ENCODE measurements at places on chromosomes 13 and 19.

GRCh38 chr13:32024750-32025149 is 6.8 kb upstream of the FRY start:
- no peak for DNase-seq

- no peak for DNase-seq
These were observed 77.0 kb downstream of the CAB39L start for GRCh38 chr13:49366841-49367240.

- DNase-seq = no peak
These were observed 39.6 kb upstream of the FREM2 start for GRCh38 chr13:38647312-38647711.

DNA sequence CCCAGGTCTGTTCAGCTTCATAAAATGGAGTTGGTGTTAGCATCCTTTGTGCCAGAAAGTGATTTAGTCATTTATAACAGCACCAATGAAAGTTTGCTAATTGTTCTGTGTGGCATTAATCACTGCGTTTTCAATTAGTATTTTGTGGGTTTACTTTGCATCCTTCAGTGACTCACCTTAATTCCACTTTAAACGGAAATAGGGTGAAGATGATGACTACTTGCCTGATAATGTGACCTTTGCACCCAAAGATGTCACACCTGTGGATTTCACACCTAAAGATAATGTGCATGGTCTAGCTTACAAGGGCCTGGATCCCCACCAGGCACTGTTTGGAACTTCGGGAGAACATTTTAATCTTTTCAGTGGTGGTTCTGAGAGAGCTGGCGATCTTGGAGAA is 15.0 kb downstream of the GPATCH1 start:
- no peak for DNase-seq

DNA sequence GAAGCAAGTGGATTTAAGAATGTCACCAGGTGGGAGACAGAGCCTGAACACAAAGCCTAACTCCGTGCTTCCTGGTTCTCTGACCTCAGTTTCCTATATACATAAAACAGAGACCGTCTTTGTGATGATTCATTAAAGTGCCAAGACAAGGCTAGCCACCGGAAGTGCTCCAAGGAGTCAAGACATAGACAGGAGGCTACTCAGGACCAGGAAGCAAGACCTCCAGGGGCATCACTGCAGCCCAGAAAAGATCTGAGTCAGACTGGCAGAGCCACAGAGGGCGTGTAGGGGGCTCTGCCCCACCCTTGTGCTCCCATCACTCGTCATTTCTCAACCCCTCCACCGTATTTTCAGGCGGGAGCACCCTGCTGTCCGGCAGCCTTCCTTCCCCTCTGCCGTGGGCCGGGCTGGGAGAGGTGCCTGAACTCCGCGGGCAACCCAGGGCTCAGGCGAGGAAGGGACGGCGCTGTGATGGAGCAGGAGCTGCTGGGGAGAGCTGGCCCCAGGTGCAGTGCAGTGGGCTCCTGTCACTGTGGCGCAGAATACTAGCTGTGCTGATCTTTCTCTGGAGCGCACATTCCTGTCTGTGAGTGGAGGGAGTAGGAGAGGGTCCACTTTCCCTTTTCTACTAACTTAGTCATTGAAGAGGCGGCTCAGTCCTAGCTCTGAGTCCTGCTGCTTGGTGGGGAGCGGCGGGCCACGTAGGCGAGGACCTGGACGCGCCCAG is 134.7 kb upstream of the GPR12 start:
- no peak for DNase-seq

DNA sequence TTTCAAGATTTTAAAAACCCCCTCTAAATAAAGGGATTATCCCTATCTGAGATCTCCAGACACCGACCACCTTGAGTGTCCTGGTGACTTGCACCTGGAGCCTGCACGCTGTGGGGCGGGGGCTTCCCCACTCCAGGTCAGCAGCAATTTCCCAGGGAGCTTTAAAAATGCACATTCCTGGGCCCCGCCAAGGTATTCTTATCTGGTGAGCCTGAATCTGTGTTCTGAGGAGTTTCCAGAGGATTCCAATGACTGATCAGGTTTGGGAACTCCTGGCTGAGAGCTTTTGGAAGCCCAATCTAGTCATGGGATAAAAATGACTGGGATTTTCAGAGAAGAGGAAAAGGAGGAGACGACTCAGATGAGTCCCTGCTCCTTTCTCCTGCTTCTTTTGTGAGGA is 66.1 kb downstream of the FGF9 start:
- DNase-seq = no peak

GRCh38 chr13:49481788-49482187 is 14.0 kb upstream of the PHF11 start:
- no peak for DNase-seq

DNA sequence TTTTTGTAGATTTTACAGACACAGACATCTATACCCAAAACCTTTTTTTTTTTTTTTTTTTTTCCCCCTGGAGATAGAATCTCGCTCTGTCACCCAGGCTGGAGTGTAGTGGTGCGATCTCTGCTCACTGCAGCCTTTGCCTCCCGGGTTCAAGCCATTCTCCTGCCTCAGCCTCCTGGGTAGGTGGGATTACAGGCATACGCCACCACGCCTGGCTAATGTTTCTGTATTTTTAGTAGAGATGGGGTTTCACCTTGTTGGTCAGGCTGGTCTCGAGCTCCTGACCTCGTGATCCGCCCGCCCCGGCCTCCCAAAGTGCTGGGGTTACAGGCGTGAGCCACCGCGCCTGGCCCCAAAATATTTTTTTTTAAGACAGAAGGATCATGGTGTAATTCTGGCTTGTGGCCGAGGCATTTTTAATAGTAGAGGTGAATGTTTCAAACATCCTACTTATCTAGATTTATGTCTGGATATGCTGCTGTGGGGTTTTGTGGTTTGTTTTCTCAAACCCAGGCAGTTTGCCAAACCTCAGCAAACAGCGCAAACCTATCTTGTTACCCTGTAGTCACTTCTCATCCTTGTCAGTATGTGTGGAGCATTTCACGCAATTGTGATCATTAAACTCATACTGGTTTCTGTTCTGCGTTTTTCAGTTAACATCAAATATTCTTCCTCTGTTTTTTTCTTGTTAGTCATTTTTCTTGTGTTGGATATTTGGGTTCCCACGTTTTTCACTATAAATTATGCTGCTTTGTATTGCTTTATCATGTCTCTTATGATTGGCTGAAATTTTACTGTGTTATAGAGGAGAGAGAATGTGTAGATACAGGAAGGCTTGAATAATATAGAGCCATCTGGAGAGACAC is 36.2 kb upstream of the GARRE1 start:
- DNase-seq = peak; percentile 44

DNA sequence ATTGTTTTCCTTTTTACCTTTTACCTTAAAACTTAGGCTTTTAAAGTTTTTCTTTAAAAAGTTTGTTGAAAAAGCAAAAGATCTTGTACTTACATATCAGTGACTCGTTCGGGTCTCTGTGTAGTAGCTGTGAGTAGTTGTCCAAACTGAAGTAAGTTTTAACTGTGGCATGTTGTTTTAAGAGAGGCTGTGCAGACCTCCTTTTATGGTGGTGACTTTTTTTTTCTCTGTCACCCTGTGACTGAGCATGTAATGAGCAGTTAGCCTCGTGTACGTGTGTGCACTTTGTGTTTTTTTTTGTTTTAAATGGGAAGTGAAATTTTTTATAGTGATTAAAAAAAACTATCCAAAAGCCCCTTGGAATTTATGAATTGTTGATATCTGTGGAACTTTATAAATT is at the start of gene GPR183:
Gene GPR183, minus strand, starts transcription at position 153 of the 400 bp plus-strand sequence. CDS start 11,254 bp downstream, outside the sequence.
- no peak for DNase-seq

DNA sequence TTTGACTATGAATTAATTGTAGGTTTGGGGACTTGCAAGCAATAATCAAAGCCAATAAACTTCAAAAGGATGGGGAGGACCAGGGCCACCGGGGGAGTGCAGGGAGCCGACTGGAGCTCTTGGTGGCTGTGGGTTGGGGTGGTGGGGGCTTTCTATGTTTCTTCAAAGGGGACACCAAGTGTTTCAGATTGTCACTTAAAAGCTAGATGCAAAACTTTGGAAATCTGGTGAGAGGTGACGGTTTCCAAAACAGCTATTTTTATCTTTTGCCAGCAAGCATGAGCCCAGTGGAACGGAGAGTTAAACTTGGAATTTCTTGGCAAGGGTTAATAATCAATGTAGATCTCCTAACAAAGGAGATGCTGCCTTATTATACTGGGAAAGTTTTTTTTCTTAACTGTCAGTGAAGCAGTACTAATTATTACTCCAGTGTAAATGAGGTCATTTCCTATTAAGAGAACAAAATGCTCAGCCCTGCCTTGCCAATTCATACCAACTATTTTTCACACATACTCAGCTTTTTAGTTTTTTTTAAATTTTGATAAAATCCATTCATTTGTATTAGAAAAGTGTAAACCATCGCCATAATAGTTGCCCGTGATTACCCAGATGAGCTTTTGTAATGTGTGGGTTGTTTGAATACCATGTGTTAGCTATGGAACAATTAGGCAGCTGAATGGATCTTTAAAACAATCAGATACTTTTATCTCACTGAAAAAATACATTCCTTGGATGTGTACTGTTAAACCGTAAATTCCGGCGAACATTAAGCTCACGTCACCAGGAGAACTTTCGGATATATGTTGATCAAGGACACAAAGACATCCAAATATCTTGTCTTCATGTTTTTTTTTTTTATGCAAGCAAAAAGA is 95.9 kb upstream of the ZNF536 start:
- DNase-seq = no peak

- no peak for DNase-seq
These were observed 713.4 kb upstream of the PCDH20 start for GRCh38 chr13:62129000-62129551.

DNA sequence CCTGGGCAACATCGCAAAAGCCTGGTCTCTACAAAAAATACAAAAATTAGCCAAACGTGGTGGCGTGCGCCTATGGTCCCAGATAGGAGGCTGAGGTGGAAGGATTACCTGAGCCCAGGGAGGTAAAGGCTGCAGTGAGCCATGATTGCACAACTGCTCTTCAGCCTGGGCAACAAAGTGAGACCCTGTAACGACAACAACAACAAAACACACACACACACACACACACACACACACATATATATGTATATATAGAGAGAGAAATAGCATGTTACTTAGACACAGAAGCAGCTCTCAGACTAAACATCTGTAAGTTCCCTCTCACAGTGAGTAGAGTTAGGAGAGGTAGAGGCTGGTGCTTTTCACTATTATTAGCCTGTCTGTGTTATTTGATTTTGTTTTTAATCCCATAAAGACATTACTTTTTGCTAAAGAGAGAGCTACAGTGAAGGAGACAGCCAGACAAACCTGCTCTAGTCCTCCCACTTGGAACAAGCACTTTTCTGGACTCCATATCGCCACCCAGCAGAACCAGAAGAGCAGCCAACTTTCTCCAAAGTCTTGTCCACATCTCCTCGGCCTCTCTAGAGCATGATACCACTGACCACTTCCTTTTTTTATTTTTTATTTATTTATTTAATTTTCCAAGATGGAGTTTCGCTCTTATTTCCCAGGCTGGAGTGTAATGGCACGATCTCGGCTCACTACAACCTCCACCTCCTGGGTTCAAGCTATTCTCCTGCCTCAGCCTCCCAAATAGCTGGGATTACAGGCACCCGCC is 2.8 kb upstream of the LIN7B start:
- DNase-seq = no peak

GRCh38 chr19:35155981-35156672 is 1.6 kb downstream of the FXYD5 start:
- DNase-seq = no peak

GRCh38 chr13:80374444-80374843 is 33.5 kb upstream of the SPRY2 start:
- DNase-seq = no peak

GRCh38 chr13:113548171-113548641 is 36.3 kb upstream of the TFDP1 start:
- no peak for DNase-seq

- DNase-seq = no peak
These were observed 1096.8 kb upstream of the PCDH20 start for GRCh38 chr13:62512194-62513141.

DNA sequence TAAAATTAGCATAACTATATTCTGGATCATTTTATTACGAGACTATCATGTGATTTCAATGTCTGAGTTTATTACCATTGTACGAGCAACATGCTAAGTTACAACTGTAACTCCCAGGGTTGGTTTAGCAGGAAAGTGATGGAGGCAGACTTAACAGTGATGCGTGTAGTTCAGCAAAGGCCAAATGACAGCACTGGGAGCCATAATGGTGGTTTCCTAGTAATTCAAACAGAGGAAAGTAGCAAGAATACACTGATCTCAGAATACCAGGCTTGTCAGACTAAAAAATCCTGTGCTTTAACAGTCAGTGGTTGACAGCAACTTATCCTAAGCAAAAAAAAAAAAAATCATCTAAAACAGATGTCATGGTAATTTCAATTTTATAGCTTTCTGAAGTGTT is 229.6 kb downstream of the KLF12 start:
- DNase-seq = no peak

- no peak for DNase-seq
These were observed 437.0 kb downstream of the KLF12 start for GRCh38 chr13:73697166-73697565.

DNA sequence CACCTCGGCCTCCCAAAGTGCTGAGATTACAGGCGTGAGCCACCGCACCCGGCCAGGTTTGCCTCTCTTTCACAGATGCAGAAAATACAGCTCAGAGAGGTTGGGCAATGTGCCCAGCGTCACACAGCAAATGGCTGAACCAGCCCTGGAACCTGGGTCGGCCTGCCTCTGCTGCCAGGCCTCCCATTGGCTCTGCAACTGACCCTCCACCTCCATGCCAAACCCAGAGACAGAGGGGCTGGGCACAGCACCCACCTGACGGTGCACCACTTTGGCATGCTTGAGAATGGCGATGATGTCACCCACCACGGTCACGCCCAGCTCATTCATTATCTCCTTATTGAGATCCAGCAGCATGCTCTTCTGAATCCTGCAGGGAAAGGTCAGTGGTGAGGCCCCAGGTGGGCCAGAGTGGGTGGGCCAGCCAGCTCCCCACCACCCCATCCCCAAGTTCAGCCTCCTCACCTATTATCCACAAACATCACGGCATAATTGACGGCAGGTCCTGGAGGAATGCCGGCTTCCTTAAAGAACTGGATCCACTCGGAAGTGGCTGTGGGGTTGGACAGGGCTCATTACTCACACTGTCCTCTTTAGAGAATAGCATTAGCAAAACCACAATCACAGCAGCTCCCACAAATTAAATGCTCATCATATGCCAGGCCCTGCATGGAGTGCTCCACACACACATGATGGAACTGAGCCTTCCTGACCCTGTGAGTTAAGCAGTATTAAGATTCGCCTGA is 12.2 kb downstream of the C19orf47 start:
- no peak for DNase-seq

- no peak for DNase-seq
These were observed 195.2 kb downstream of the EFNB2 start for GRCh38 chr13:106340249-106340648.

DNA sequence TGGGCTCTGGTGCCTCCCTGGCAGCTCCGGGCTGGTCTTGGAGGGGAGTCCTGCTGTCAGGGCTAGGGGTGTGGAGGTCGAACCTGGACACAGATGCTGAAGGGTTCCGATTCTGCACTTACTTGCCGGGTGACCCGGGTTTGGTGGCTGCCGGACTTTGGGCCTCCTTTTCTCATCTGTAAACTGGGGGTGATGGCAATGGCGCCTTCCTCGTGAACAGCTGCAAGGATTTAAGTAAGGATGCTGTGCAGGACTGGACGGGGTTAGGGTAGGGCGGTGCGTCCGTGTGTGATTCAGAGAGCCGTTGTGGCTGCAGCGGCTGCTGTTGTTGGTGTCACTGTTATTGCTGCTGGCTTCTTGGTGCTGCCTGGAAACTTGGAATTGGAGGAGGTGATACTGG is 2.4 kb downstream of the HPN start:
- no peak for DNase-seq
